Glutamatergic neuron (in vitro differentiated cells): ENCODE measurements at places on chromosomes 12 and 14.

GRCh38 chr12:29398495-29398894 is 17.5 kb upstream of the ERGIC2 start:
- no peak for DNase-seq

DNA sequence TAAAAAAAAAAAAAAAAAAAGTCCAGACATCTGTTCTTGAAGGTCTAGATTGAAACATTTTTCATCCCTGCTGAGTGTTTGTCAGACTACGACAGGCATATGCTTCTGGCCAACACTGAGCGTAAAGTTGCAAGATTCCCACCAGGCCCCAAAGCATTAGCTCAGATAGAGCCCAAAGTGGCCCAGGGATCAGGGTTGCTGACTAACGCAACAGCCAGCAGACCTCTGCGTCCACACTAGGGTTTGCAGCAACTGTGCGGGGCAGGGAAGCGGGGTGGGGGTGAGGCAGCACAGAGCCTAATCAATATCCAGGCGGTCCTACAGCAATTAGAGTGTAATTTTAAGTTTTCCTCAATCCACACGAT is 55.7 kb downstream of the SSH1 start:
- peak; percentile 84 for DNase-seq

DNA sequence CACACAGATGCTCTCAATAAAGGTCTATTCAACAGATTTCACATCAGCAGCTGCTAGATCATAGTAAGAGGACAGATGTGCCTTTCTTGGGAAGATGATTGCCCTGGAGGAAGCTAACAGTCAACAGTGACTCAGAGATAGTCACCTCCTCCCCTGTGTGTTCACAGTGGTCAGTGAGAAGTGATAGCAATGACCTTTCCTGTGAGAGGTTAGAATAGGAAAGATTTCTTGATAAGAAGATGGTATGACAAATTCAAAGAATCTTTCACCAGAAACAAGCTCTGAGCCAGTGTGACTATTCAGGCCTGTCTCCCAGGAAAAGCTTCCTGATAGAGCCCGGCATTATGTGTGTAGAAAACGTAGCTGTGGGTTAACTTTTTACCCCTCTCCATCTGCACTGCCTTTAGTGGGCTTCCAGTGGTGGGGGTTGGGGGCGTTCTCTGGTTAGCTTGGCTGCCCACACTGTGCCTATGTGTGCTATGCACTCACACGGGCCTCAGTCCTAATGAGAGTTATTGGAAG is 66.4 kb upstream of the ARHGAP5 start:
- DNase-seq, result no peak

DNA sequence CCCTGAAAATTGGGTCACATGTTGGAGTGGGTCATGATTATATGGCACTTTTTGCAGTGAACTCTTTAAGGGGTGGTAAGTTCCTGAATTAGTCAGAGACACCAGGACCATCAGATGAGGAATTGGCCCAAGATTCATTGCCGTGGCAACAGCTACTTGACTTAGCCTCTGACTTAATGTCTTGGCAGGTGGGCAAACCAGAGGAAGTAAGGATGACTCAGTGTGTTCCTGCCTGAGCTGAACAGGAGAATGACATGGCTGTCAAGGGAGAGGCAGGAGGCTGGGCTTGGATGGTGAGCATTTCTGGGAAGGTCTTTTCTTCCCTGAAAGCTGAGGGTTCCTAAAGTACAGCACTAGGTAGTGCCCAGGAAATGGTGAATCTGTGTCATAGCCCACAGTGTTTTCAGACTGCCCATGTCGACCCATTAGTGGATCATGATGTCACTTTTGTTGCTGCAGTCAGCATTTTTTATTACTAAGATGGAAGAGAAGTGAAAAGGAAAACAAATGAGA is 170.1 kb upstream of the PWP1 start:
- no peak for DNase-seq

- DNase-seq, result no peak
Measured at GRCh38 chr12:124459852-124460645, 107.4 kb downstream of the NCOR2 start.

- DNase-seq, result no peak
Measured at GRCh38 chr12:76786986-76787385, 23.1 kb downstream of the ZDHHC17 start.

DNA sequence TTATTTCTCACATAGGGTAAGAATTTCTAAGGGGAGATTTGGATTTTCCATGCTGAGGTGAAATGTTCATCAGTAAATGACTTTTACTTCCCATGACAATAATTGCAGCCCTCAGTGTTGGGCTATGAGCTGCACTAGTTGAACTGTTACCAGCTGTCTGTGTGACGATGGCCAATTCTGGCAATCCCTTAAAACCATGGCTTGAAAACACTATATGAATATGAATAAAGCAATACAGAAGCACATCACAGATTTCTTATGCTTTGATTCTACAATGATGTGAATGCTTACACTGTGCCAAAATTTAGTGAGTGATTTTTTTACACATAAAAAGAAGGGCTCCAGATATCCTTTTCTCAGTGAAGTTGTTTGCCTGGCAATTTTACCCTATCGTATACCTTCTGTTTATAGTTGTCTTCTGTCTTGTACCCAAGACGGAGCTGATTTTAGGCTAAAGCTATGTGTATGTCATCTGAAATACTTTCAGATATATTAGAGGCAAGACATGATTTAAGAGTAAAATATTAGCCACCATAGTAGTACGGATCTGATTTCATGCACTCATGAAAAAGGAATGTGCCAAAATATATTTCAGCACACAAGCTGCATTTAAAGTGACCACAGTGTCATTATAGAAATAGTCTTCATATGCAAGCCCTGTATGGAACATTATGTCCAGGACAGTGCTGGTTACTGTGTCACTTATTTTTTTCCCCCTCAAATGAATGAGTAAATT is 52.0 kb downstream of the SLC38A4 start:
- DNase-seq, result no peak

GRCh38 chr12:123223241-123223668 is 9.7 kb downstream of the MPHOSPH9 start:
- no peak for DNase-seq

DNA sequence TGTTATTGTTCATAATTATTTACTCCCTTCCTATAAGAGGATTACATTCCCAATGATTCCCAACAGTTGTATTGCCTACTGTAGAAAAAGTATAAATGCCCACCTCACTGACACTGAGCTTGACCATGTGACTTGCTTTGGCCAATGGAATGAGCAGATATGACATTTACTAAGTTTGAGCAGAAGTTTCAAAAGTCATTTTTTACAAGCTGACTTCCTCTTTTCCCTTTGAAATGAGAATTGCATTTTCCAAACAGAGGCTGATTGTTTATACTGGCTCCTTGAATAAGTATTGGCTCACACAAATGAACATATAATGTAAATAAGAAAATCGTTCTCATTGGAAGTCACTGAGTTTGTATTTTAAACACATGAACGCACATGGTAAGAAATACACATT is 116.4 kb upstream of the LRFN5 start:
- no peak for DNase-seq

GRCh38 chr12:49702009-49702408 is 5.2 kb downstream of the FMNL3 start:
- DNase-seq, result no peak
